Cardiac fibroblast (primary cell): ENCODE measurements at places on chromosomes 4 and X.

- no peak for DNase-seq
These were observed 152.8 kb downstream of the ENPP6 start for GRCh38 chr4:184064877-184065276.

GRCh38 chrX:45775468-45775867, 574.8 kb upstream of the DIPK2B start:
- DNase-seq: peak; percentile 73

DNA sequence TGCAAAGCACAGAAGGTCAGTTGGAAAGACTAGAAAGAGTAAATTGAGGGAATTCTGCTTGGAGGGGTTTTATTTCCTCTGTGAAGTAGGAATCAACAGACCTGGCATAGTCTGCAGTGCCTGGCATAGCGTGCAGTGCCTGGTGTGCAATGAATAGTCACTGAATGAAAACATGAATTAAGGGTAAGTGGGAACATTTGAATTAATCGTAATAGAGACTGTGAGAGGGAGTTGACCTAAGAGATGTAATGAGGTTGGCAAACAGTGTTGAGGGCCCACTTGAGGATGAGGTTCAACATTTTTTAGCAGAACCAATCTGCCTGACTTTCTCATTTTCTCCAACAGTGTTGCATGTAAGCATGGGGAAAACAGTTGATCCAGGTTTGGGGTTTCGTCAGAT, 377.2 kb upstream of the FTHL17 start:
- DNase-seq: no peak

DNA sequence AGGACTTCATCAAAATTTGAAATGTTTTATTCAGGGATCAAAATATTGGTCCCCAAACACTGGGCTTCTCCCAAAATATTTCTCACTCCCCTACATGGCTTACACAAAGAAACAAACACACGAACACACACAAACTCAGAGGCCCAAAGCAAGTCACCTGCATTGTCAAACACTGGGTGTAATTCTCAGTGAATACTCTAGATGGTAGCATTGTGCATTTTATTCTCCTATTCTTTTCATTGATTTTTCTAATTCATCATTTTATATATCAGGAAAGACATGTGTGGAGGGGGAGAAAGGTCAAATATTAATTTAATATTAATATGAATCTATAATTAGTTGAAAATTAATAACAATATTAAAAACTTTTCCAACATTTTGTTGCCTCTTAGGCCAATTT, 72.3 kb upstream of the TNMD start:
- DNase-seq: peak; percentile 17

DNA sequence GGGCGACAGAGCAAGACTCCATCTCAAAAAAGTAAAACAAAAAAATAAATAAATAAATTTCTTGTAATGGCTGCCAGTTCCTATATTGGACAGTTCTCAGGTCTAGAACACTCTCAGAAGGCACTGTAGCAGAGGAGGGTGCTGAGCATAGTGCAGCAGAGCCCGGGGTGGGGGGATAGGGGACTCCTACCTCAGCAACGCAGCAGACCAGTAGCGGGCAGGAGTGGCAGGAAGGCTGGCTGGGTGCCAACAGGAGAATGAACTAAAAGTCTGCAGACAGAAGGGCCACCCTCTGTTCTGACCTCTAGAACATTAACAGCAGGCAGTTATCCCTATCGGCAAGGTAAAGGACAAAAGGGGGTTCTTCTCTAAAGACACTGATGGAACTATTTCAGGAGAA, 20.2 kb downstream of the PDK3 start:
- no peak for DNase-seq

DNA sequence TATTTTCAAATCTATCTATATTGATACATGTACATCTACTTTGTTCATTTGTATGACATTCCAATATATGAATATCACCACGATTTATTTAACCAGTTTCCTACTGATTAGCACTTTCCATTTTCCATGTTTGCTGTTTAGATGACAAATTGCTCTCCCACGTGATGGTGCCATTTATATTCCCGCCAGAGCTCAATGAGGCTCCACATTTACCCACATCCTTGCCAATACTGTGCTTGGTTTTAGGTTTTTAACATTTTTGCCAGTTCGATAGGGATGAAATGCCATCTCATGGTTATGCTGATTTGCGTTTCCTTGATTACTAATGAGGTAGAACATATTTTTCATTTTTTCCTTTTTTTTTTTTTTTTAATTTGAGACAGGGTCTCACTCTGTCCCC, 86.7 kb upstream of the TRIM2 start:
- DNase-seq: no peak

GRCh38 chr4:32102896-32103295, 1382.7 kb downstream of the PCDH7 start:
- peak; percentile 9 for DNase-seq

- no peak for DNase-seq
These were observed 368.5 kb upstream of the PABPC5 start for GRCh38 chrX:91066104-91066503.
